Fibroblast of skin of back (primary cell): ENCODE measurements at places on chromosomes 4 and X.
A peak's percentile ranks its signal among the peaks of the same experiment; 100 is the strongest.

- no peak for DNase-seq
Measured at GRCh38 chr4:6742989-6743388, 27.0 kb downstream of the BLOC1S4 start.

GRCh38 chr4:16721613-16722291, 176.7 kb downstream of the LDB2 start:
- peak; percentile 82 for DNase-seq

- DNase-seq = peak; percentile 89
Measured at GRCh38 chr4:65383589-65384305, 286.5 kb downstream of the EPHA5 start.

- no peak for DNase-seq
Measured at GRCh38 chrX:41031256-41031967, 53.8 kb upstream of the USP9X start.

- no peak for DNase-seq
Measured at GRCh38 chr4:1508161-1509160, 102.2 kb upstream of the NKX1-1 start.

GRCh38 chr4:3215256-3215655, 33.7 kb upstream of the MSANTD1 start:
- no peak for DNase-seq

DNA sequence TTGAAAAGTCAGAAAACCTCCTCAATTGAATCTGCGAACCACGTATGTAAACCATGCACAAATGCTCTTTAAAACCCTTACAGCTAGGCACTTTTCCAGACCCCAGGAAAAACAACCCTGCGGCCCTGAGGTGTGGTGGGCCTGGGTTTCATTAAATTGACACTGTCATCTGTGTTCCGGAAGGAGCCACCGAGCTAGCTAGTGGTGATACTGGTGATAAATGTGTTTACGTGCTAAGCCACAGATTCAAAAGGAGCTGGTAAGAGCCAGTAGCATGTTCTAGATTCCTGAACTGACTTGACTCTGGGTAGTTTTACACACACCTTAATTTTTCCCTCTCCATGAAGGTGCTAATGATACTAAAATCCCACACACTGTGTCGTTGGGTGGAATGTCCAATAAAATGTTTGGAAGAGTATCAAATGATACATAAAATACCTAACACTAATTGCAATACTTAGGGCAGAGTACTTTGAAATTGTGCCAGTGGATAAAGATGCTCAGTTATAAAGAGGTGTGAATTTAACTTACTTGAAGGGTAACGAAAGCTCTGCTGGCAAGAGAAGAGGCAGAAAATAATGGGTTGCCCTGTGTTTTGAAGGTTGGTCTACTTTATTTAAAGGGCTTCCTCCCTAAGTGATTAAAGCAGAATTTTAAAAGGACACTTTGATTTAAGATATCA, 8.5 kb downstream of the SMS start:
- no peak for DNase-seq

GRCh38 chrX:10071451-10072144, 85.2 kb upstream of the CLCN4 start:
- DNase-seq = no peak
